Activated T-helper 17 cell treated with anti-CD3 and anti-CD28 coated beads, Interleukin-2, amount 50 U/mL, for 72 hours (primary cell): ENCODE measurements at places on chromosomes 7 and 10. TPM values are rescaled to one million over a fixed set of nuclear protein-coding genes. Genes with fewer than 3 reads are reported as not detected.

DNA sequence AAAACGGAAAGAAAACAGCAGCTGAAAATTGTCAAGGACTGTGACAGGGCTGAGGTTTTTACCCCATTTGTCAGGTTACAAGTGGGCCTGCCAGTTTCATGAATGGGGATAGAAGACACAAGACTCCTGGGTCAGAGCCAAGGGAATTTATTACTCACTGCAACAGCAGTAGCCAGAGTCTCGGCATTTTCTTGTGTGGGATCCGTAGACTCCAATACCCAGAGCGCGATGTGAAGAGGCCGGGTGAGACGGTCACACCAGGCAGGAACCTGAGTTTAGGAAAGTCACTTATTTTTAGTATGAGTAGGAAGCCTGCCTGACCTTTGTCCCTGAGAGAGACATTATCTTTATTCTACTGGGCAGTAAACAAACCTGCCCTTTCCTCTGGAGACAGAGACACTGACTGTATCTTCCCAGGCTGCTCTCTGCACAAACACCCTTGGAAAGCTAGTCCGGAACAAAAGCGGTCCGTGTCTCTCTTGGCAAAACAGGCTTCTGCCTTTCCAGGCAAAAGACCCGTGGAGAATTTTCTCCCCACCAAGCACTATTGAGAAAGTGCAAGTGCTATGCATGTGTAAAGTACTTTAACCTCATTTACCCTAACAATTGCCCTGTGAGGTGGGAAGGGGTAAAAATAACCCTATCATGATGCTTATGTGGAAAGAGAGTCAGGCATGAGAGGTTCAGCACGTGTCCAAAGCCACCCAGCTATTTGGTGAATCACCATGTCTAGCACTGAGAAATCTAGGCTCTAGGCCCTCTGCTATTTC is 58.4 kb downstream of the JCAD start:
- ATAC-seq = no peak

DNA sequence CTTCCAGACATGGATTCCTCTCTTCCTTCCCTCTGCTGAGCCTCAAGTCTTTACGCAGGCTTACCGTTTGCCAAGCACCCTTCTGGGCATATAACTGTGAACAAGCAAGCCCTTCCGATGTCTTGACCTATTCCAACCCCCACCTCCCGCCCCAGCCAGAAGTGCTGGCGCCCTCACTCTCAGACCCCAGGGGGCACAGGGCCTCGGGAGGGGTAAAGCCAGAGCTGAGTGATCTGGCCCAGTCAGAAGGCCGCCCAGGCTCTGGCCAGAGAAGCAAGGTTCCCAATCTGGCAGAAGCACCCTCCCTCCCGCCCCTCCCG is 1.2 kb downstream of the PRRT4 start:
- no peak for ATAC-seq

DNA sequence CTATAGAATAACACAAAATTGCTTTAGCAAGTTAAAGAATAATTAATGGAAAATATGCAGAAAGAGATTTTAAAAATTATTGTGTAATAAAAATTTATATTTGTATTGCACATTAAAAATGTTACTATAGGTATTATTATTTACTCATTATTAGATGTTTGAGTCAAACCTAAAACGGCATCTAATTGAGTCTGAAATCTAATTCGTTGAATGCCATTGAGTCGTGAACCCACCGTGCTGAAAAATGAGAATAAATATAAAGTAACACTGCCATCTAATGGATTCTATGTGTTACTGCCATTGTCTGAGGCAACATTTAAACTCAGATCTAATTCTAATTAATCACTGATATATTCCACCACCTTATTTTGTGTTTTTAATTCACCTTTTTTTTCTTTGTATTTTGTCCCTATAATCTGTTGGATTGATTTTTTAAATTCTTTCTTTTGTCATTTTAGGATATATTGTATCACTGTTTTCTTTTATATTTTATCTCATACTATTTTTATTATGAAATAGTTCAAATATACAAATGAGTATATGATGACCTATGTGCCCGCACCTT is 62.2 kb downstream of the SAMD9 start:
- ATAC-seq = peak; percentile 54

DNA sequence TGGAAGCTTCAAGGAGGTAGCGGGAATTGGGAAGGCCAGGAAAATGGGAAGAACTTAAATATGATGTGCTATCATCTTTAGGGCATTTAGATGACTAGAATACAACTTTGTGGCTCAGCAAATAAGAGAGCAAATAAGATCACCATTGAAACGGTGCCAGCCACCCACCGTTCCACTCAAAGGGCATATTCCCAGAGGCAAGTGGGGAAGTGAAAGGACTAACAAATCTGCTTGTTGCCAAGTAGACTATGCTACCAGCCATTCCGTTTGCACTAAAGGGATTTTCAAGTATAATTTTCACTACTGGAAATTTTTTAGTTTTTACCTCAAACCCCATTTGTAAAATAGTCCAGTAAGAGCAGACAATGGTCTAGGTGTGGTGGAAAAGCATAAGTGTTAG is 4.0 kb upstream of the PPP1R3C start:
- ATAC-seq = no peak

- peak; percentile 15 for ATAC-seq
Observed at GRCh38 chr7:142338633-142339501, 81.0 kb upstream of the PRSS58 start.

- no peak for ATAC-seq
Observed at GRCh38 chr10:116629340-116629739, 8.6 kb downstream of the PNLIPRP2 start.

DNA sequence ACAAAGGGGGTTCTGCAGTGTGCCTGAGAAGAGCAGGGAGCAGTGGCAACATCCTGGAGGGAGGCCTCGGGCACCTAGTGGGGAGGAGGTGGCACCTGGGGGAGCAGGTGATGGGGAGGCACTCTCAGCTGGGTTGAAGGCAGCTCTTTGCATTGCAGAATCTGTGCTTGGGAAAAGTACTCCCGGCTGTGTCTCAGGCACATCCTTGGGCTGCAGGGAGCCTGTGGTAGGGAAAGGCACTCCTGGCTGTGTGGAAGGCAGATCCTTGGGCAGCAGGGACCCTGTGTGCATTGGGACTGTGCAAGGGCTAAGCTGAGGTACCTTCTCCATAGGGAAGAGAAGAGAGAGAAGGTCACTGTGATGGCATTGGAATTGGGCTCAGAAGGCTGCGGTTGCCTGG is 52.8 kb upstream of the ANTXRL start:
- ATAC-seq = no peak

- ATAC-seq = no peak
Observed at GRCh38 chr7:142773230-142773629, 2.5 kb downstream of the PRSS2 start.

FRG2B gene
- 0.24 TPM for total RNA-seq

NPSR1 gene
- total RNA-seq = not detected

NANOS1 gene
- 0.11 TPM for total RNA-seq
